Esophagus (tissue), 2 donors: ENCODE measurements at places on chromosomes 12 and 14. TPM values are rescaled to one million over a fixed set of nuclear protein-coding genes. Genes with fewer than 3 reads are reported as not detected.

The BEGAIN gene
- polyA plus RNA-seq = 0.28 TPM

The LAG3 gene
- polyA plus RNA-seq = 1.1 TPM

The ZC2HC1C gene
- polyA plus RNA-seq = 3.3 TPM

The DPPA3 gene
- not detected for polyA plus RNA-seq

The KERA gene
- polyA plus RNA-seq = not detected
